ENCODE measurements at places on chromosomes 1 and 21. TPM values are rescaled to one million over a fixed set of nuclear protein-coding genes. Genes with fewer than 3 reads are reported as not detected.

The NPL gene
- 4.8 TPM for total RNA-seq

The SH3BGR gene
- not detected for total RNA-seq

The RGS5 gene
- total RNA-seq: 2.5 TPM

The IL19 gene
- total RNA-seq: not detected

The KCNT2 gene
- total RNA-seq: not detected

The NIT1 gene
- 28.2 TPM for total RNA-seq

All from CD4-positive, CD25-positive, alpha-beta regulatory T cell (primary cell).